ENCODE measurements at places on chromosomes 3 and 15. TPM values are rescaled to one million over a fixed set of nuclear protein-coding genes. Genes with fewer than 3 reads are reported as not detected.

NPHP3 gene
- total RNA-seq: 44.2 TPM

PAK6 gene
- total RNA-seq: not detected

TMEM207 gene
- not detected for total RNA-seq

C3orf38 gene
- total RNA-seq: 33.6 TPM

CORO2B gene
- total RNA-seq: 14.1 TPM

PIF1 gene
- total RNA-seq: 6.2 TPM

TNFAIP8L3 gene
- total RNA-seq: 11.2 TPM

TMEM43 gene
- 145 TPM for total RNA-seq

SH3GL3 gene
- total RNA-seq: 0.29 TPM

SOX14 gene
- not detected for total RNA-seq

CMTM8 gene
- total RNA-seq: 1.4 TPM

PLSCR5 gene
- not detected for total RNA-seq

ZCWPW2 gene
- total RNA-seq: 0.88 TPM

FES gene
- total RNA-seq: 20.3 TPM

ROBO2 gene
- total RNA-seq: 0.36 TPM

FAM174B gene
- 5.1 TPM for total RNA-seq

All from osteoblast (primary cell).